ENCODE measurements at places on chromosomes 3 and 15.

DNA sequence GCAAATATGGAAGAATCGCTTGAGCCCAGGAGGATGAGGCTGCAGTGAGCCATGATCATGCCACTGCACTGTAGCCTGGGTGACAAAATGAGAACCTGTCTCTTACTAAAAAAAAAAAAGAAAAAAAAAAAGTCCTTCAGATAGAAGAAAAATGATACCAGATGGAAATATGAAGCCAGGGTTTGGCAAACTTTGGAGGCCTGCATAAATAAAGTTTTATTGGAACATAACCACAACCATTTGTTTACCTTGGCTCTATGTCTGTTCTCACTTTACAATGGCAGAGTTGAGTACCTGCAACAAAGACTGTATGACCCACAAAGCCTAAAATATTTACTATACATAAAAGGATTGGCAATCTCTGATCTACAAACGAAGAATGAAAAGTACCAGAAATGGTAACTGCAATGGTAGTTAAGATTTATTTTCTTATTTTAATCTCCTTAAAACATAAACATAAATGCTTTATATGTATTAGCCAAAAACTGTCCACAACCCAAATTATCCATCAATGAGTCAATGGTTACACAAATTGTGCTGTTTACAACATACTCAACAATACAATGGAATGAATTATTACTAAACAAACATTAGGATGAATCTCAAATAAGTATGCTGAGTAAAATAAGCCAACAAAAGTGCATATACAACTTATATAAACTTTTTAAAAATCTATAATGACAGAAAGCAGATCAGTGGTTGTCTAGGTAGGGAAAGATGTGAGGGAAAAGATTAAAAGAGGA is 41.8 kb downstream of the GOLGB1 start:
- DNase-seq = no peak

- no peak for DNase-seq
These were observed 5.6 kb upstream of the ASB14 start for GRCh38 chr3:57298041-57298440.

DNA sequence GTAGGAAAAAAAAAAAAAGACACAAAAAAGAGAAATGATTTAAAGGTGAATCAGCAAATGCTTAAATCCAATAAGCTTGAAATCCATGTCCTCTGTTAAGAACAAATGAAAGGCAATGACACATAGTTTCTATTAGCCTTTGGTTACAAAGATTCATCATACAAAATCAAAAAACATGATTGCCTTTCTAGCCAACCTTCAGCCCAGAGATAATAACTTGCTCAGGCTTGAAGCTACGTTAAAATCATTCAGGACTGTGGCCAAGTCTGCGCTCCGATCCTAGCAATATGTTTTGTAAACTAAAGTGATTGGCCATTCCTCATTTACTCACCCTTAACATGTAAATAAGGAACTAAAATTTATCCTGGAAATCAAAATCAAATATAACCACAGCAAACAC is 556.7 kb downstream of the FGF12 start:
- DNase-seq = no peak

- DNase-seq = peak; percentile 63
These were observed 45.2 kb downstream of the TYRO3 start for GRCh38 chr15:41603941-41604911.

DNA sequence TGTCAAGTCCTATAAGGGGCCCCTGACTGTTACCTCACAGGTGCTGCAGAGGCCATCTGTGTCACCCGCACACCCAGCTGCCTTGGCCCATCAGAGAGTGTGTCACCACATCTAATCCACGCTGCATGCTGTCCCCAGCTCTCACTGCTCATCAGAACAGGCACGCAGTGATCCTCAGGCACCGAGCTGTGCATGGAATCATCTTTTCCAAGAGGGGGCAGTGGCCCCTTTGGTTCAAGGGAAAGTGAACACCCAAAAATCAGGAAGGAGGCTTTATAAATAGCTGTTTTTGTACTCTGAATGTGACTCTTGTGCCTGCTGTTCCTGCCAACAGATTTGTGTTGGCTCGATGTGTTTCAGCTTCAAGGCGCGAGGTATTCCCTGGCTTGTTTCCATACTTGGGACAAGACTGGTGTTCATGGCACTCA is 110.3 kb upstream of the ETV5 start:
- no peak for DNase-seq
